ENCODE measurements at places on chromosomes 12 and 14.
A peak's percentile ranks its signal among the peaks of the same experiment; 100 is the strongest.

GRCh38 chr14:98927986-98928385 lies 344.0 kb downstream of the BCL11B start:
- DNase-seq = no peak

DNA sequence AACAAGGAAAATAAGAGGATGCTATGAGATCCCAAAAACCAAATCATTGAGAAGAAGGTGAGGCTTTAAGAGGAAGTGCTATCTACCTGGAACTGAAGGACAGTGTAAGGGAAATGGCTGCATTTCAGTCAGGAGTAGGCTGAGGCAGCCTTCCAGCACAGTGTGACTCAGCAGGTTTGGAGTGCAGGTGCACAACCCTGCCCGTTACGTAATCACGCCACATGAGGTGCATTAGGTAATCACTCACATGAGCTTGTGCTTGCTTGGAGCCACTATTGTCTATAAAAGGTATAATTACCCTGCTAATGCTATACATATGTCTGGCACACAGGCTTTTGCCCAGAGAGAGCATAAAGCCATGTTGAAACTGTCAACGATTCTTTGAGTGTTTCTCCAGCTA lies 74.9 kb downstream of the DIO2 start:
- DNase-seq = no peak

DNA sequence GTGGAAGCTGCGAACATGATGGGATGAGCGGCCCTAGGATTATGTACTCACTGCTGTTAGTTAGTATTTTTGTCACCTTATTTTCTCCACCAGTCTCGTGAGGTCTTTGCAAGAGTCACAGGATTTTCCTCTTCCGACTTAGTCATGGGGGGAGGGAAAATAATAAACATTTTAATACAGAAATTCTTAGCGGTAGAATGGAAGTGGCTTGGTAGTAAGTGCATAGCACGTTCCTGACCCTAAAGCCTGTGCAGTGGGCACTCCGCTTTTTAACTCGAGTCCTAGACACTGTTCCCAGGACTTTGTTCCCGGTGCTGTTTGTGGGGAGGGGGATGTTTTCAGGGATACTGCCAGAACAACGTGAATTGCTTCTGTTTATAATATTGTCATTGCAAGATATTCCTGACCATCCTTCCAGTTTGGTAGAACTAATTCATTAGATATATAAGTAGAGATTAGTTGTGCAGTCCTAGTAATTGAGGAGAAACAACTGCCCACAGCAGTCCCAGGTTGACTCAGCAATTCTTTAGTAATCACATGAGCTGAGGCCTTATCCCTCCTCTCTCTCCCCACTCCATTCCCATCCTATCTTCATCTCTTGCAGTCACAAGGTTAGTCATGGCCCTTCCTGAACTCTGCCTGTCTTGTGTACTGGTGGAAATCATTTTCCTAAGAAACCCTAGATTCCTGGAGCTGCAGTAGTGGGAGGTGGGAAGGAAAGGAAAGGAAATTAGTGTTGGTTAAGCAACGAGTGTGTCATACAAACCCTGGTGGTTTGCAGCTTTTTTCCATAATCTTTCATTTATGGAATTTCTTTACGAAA lies 799 bp downstream of the SLC38A6 start:
- peak; percentile 57 for DNase-seq

GRCh38 chr14:26791117-26791806 lies 193.4 kb upstream of the NOVA1 start:
- no peak for DNase-seq

- DNase-seq = no peak
Measured at GRCh38 chr12:106039242-106039641, 99.5 kb downstream of the NUAK1 start.

DNA sequence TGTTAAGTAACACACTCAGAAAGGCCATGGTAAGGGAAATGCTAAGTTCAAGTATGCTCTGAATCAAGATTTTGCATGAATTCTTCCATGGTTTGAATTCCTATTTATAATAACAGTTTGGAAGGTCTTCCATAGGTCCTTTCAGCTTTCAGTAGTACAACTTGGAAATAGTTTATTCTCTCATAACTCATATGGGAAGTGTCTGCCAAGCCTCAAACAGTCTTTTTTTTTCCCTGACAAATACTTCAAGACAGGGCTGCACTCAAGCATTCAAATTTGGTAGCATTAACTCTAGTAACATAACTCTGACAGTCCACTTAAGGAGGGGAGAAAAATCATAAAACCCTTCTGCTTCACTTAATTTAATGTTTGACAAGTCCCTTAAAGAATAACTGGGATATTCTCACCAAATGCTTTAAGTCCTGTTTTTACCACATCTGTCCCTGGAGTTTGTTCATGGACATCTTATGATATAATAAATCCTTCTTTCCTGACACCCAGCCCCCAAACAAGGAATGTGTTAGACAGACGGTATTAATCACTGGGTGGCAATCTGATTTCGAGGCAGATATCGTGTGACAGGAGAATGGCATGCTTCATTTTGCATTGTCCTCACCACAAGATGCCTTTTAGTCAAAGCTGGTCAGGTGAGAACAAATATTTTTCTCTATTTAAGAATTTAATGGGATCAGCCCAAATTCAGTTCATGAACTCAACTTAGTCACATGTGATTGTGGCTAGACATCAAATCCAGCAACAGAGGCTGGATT lies 165.7 kb downstream of the BMP4 start:
- DNase-seq = no peak

DNA sequence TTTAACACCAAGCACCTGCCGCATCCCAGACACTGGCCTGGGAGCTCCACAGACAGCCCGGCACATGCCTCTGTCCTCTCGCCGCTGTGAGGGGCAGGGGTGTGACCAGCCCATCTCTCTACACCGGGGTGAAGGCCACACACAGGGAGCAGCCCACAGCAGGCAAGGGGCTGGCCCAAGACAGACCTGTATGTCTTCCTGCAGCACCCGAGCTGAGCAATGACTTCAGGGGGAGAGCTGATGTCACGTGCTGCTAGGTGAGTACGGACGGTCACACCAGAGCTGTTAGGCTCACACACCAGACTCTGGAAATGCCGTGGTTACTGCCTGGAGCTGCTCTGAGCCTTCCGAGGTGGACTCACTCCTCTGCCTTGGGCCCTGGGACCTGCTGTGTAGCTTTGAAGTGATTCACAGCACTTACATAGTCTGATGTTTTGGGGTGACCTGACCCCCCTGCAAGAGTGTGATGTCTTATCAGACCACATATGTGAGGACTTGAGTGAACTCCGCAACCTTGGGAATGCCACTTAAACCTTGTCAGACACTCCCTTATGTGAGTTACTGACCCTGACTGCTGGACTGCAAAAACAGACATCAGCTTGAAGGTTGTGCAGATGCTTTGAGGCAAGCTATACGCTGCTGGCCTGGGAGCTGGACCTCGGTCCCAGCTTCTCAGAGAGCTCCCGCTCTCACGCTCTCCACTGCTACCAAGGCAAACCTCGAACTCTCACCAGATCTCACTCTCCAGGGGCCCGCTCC lies 1.8 kb downstream of the XRCC3 start:
- no peak for DNase-seq

GRCh38 chr12:12331244-12331771 lies 18.7 kb downstream of the MANSC1 start:
- no peak for DNase-seq

DNA sequence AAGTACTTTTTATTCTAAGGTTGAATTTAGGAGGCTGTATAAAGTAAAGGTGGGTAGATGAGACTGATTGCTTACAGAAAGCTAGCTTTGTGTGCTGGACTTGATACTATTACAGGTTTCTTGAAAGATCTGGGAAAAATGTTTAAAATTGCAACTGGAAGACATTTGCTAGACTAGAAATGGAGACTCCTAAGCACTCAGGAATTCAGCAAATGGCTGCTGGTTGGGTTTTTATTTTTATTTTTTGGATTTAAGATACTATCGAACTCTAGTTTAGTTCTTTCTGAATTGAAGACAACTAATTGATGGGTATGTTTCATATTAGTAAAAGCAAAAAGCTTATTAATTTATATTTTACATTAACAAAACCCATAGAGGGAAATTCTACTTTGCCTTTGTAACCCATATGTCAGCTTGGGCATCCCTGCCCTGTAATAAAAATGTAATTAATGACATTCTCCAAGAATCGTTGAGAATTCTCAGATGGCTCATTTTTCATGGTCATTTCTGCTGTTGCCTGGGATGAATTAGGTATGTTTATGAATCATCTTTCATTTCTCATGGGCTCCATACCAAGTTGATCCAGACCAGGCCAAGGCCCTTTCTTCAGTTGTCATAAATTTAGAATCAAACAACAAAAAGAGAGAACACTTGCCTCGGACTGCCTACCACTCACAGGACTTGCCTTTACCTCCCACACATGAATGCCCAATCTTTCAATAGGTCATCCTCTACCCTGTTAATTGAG lies 102.1 kb downstream of the ERGIC2 start:
- peak; percentile 47 for DNase-seq

DNA sequence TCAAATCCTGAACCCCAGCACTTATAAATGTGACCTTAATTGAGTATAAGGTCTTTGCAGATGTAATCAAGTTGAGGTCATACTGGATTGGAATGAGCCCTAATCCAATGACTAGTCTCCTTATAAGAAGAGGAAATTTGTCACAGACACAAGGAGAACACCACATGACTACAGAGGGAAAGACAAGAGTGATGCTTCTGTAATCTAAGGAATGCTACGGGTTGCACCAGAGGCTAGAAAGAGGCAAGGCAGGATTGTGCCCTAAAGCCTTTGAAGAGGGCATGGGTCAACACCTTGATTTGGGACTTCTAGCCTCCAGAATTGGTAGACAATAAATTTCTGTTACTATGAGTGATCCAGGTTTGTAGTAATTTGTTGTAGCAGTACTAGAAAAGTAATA lies 135.0 kb downstream of the FOXG1 start:
- no peak for DNase-seq

DNA sequence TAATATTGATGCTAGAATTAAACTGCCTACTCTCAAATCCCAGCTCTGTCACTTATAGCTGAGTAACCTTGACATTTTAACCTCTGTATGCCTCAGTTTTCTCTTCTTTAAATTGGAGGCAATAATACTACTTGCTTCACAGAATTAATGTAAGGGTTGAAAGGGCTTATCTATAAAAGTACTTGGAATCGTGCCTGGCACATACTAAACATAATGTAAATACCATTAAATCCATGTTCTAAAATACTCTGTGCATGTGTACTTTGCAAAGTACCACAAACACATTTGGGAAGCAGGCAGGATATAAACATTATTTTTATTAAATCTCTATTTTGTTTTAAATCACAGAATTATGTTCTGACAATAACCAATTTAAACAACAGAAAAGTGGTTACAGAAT lies 41.9 kb downstream of the DYRK4 start:
- DNase-seq = no peak

DNA sequence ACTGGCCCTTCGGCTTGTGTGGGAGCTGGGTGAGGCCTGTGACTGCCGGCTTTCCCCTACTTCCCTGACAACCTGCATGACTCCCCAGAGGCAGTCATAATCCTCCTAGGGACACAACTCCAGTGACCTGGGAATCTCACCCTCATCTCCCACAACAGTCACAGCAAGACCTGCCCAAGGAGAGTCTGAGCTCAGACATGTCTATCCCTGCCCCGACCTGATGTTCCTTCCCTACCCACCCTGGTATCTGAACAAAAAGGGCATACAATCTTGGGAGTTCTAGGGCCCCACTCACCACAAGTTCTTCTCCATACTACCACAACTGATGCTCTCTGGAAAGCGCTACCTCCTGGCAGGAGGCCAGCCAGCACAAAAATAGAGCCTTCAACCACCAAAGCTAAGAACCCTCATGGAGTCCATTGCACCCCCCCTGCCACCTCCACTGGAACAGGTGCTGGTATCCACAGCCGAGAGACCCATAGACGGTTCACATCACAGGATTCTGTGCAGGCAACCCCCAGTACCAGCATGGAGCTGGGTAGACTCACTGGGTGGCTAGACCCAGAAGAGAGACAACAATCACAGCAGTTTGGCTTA lies 16.8 kb downstream of the ATP23 start:
- no peak for DNase-seq

- DNase-seq = peak; percentile 67
Measured at GRCh38 chr14:90454041-90455000, 57.5 kb downstream of the CALM1 start.

DNA sequence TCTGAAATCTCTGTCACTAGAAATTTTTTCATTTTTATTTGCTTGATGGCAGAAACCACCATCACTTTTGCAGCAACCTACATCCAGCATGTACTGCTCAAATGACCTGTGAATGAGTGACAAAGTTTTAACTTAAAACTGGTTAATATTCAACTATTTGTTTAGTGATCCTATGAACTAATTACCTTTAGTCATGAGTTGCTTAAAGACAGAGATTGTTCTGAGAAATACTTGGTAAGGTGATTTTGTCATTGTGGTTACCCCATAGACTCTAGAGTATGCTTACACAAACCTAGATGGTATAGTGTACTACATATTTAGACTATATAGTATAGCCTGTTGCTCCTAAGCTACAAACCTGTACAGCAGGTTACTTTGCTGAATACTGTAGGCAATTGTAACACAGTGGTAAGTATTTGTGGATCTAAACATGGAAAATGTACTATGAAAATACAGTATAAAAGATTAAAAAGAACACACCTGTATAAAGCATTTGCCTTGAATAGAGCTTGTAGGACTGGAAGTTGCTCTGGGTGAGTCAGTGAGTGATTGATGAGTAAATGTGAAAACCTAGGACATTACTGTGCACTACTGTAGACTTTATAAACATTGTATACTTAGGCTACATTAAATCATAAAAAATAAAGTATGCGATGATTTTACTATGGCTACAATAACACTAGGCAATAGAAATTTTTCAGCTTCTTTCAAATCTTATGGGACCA lies 256.6 kb upstream of the PPFIA2 start:
- DNase-seq = no peak

- no peak for DNase-seq
Measured at GRCh38 chr12:40469736-40470135, 222.5 kb upstream of the CNTN1 start.

- DNase-seq = no peak
Measured at GRCh38 chr12:49388682-49389386, 21.6 kb downstream of the SPATS2 start.

- no peak for DNase-seq
Measured at GRCh38 chr12:107684990-107685359, 624 bp upstream of the PWP1 start.

- no peak for DNase-seq
Measured at GRCh38 chr12:57124261-57124877, 3.9 kb upstream of the LRP1 start.

- DNase-seq = no peak
Measured at GRCh38 chr12:98453070-98453469, 62.3 kb upstream of the TMPO start.

GRCh38 chr12:69179786-69180185 lies 59.6 kb upstream of the CPSF6 start:
- DNase-seq = no peak

GRCh38 chr12:6218347-6218925 lies 18.2 kb downstream of the CD9 start:
- DNase-seq = no peak

GRCh38 chr14:36717363-36717762 lies 55.7 kb downstream of the PAX9 start:
- DNase-seq = no peak

DNA sequence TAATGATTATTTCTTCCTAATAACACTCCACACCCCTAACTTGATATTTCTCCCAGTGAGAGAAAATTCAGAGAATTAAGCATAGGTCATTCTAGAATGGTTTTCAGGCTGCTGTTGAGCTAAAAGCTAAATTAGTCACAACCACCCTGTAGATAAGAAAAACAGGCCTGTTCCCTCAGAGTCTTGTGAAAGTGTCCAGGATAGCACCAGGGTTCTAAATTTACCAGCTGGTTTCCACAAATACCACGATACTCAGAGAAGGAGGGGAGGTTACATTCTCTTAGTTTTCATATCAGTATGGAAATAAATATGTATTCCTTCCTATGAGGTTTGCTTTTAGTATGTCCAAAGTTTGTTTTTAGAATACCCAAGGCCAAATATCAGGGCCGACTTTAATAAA lies 66.0 kb upstream of the YARS2 start:
- no peak for DNase-seq
